ENCODE measurements at places on chromosomes 16 and 17.
A peak's percentile ranks its signal among the peaks of the same experiment; 100 is the strongest.

DNA sequence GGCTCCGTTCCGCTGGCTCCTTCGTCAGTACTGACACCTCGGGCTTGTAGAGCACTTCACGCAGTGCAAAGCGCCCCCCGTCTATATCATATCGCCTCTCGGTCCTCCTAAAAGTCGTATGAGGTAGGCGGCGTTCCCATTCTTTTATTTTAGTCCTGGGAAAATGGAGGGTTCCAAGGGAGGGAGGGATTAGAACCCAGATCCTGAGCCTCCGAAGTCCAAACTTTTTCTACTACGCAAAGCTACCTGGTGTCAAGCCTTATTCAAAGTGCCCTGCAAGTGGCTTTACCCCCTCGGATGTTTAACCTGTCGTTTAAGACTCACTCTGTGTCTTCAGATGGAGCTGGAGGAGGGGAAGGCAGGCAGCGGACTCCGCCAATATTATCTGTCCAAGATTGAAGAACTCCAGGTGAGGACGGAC, 348 bp upstream of the FTSJ3 start:
- DNase-seq = no peak

- no peak for DNase-seq
Observed at GRCh38 chr17:27378482-27379175, 77.6 kb upstream of the KSR1 start.

- no peak for DNase-seq
Observed at GRCh38 chr17:61352781-61353491, 46.7 kb upstream of the TBX2 start.

DNA sequence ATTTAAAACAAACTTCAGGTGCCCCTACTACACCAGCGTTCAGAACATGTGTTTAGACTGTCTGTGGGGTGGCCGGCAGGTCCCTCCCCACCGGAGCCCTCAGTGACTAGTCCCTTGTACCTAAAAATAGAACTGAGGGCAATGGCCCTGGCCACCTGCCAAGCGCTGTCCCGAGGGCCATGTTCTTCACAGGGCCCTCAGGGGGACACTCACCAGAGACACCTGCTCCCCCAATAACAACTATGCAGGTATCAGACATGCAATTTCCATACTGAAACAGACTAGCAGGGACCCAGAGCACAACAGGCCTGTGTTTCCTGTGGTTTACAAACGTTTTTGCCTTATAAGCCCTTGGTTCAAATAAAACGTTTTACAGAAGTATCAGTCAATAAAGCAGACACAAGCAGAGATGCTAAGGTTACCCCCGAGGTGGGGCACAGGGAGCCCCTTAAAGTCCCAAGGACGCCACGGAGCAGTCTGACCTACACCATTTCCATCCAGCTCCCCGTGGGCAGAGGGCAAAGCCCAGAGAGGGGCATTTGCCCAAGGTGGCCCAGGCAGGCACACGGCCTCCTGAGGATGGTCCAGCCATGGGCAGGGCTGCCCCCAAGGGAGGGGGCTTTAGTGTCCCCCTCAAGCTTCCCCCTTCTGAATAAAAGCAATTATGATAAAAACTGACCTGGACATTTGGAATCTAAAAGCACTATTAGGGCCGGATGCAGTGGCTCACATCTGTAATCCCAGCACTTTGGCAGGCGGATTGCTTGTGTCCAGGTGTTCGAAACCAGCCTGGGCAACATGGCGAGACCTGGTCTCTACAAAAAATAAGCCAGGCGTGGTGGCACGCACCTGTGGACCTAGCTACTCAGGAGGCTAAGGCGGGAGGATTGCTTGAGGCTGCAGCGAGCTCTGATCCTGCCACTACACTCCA, 896 bp upstream of the MYLK3 start:
- DNase-seq = no peak

DNA sequence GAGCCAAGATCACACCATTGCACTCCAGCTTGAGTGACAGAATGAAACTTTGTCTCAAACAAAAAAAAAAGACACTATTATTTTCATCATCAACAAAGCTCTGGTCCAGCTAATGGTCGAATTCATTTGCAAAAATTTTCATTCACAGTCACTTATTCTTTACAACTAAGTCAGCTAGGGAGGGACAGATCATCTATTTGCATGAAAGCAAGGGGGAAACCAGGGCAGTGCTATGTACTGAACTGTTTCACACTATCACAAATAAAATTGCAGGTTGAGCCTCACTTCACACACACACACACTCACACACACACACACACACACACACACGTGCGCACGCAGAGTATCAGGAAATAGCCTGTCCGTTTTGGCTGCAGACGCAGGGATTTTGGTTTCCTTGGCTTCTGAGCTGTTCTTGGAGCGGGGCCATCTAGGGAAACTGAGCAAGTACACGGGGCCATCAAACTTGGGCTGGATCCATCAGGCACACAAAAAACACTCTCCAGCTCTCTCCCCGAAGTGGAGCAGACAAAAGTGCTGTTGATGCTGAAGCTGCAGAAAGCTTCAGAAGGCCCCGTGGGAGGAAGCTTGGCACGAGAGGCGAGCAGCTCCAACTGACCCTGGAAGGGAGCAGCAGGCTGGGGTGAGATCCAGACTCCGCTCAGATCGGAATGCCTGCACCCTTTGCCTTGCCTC, 44.3 kb upstream of the HELZ start:
- DNase-seq = no peak

DNA sequence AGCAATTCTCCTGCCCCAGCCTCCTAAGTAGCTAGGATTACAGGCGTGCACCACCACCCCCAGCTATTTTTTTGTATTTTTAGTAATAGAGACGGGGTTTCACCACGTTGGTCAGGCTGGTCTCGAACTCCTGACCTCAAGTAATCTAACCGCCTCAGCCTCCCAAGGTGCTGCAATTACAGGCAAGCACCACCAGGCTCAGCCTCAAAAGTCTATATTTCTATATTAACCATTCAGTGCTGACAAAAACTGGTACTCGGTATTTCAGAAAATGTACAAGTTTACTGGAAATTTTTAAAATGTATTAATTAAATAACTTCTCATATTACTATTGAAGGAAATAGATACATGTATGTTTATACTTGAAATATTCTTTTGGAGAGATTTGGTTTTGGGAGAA, 1.4 kb upstream of the HEXD start:
- no peak for DNase-seq

DNA sequence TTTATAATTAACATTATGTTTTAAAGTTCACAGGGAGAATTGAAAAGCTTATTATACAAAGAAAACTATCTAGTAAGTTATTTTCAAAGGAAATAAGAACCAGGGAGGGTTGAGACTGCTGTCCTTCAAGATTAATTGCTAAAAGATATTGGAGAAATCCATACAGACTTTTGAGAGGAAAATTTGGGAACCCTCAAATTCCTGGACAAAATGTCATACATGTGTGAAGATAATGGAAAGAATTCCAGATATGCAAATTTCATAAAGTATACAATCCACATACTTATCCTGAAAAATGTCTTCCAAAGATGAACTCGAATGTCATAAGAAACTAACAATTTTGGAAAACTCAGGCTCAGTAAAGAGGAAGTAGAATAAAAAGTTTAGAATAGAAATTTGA, 213.8 kb downstream of the HS3ST3A1 start:
- no peak for DNase-seq

DNA sequence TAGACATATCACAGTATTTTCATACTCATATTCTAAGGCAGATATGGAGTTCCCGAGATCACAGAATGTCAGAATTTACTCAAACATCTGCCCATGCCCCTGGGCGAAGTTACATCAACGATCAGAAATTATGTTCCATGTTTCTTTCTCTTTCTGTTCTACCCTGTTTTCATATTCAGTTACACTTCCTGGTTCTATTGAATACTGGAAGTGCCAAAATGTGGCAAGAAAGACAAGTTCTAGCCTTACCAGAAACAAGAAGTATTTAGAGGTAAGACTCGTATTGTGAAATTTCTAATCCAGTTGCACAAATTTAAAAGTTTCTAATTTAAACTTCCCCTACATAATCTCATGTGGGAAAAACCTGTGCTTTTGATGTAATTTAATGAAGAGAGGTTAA, 36.1 kb downstream of the KCNJ2 start:
- no peak for DNase-seq

DNA sequence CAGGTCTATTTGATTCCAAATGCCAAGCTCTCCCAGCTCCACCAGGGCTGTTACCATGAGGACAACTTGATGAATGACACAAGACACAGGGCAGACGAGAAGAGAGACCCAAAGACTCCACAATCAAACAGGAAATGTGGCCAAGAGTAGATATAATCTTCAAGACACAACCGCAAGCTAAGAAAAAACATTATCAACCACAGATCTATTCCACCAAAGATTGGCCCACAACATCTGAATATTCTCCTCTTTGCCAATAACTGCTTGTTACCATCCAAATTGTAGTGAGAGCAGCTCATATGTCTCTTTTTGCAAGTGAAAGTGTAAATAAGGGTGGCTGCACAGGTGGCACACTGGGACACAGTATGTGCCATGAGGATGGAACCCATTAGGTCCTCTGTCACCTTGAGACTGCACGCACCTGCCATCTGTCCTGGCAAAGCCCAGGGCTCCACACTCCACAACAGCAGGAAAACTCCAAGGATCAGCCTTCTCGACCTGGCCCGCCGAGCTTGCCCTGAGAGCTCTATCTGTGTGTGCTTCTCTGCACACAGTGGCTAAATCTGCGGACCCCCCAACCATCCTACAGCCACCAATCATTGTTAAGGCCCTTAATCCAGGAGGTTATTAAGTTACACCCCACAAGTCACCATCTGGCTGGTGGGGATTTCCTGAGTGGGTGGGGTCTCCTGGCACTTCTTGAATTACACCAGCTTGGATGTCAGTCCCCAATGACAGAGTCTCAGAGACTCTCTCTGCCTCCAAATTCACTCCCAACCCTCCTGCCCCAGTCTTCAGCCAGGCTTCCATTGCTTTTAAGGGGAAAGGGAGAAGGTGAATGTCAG, 50.5 kb downstream of the DYNLRB2 start:
- DNase-seq = no peak

- DNase-seq = no peak
Observed at GRCh38 chr17:17413821-17414220, 63.0 kb upstream of the MED9 start.

- no peak for DNase-seq
Observed at GRCh38 chr17:4116516-4116915, 26.3 kb downstream of the ZZEF1 start.

DNA sequence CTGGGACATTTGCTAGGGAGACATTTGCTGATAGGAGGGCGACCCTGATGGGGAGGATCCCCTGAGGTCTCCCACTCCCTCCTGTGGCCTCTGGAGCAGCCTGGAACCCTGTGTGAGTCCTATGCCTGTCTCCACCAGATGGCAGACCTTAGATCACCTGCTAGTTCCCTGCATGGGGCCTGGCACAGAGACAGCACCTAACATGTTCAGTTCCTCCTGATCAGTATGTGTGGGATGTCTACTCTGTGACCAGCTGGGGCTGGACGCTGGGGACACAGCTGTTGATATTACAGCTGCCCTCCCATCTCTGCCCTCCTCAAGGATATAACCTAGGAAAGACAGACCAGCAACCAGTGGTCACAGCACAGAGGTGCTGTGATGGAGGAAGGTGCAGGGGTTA, 1.1 kb upstream of the ADCY7 start:
- DNase-seq = no peak

DNA sequence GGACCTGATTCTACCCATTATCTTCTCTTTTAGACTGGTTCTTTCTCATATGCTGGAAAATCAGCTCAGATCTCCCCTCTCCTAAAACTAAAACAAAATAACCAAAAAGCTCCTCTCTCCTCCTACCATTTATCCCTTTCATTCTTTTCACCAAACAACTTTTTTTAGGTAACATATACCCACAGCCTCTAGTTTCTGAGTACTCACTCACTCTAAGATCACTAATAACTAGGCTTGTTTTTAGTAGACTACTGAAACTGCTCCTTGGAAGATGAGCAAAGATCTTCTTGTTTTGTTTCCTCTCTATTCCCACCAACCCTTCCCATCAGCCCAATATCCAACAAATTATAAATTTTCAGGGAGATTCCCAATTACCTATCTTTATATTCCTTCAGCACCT, 129.0 kb downstream of the SKAP1 start:
- no peak for DNase-seq

GRCh38 chr16:48963901-48964615, 317.6 kb downstream of the CBLN1 start:
- DNase-seq = no peak

DNA sequence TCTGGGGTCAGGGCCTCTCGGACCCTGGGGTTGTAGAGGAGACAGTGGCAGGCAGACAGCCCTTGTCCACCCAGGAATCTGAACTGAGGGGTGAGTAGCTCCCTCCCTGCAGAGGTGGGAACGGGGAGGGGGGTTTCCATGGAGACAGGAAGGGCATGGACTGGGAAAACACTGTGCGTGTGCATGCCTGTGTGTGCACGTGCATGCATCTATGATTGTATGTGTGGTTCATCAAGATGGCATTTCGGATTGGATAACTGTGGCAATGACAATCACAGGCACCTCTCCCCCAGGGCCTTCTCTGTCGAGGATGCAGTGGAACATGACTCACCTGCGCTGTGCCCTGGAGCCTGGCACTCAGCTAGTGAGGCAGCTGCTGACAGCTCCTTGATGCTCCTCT, 6.1 kb upstream of the CD300C start:
- no peak for DNase-seq

DNA sequence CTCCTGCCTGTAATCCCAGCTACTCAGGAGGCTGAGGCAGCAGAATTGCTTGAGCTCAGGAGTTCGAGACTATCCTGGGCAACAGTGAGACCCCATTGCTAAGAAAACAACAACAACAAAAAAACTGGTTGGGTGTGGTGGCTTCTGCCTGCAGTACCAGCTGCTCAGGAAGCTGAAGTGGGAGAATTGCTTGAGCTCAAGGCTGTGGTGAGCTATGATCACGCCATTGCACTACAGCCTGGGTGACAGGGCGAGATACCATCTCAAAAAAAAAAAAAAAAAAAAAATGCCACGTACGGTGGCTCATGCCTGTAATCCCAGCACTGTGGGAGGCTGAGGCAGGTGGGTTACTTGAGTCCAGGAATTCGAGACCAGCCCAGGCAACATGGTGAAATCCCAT, 34.1 kb downstream of the NME2 start:
- no peak for DNase-seq

DNA sequence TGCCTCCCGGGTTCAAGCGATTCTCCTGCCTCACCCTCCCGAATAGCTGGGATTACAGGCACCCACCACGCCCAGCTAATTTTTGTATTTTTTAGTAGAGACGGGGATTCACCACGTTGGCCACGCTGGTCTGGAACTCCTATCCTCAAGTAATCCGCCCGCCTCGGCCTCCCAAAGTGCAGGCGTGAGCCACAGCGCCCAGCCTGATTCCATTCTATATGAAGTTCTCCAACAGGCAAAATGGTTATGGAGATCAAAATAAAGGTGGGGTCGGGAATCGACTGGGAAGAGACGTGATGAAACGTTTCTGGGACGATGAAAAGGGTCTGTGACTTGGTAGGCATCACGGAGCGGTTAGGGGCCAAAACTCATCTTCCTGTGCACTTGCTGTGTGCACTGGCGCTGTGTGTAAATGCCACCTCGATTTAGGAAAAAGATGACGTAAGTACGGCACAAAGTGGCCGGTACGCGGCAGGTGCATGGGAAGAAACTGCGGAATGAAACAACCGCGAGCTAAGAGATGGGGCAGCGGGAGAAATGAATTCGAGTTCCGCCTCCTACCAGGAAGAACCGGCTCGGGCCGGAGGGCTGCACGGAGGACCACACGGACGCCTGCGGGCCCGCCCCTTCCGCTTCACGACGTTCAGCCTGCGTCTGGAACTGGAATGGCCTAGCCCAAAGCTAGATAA, 1.6 kb downstream of the TP53 start:
- peak; percentile 79 for DNase-seq

GRCh38 chr17:17765359-17766076, 71.3 kb downstream of the SREBF1 start:
- no peak for DNase-seq
